Psoas muscle (tissue), 8 donors: ENCODE measurements at places on chromosomes 7 and 10. TPM values are rescaled to one million over a fixed set of nuclear protein-coding genes. Genes with fewer than 3 reads are reported as not detected.

The MRPS33 gene
- total RNA-seq = 85.4 TPM

The DRGX gene
- total RNA-seq = not detected

The TDRD1 gene
- not detected for total RNA-seq

The STEAP4 gene
- 31.4 TPM for total RNA-seq
